ENCODE measurements at places on chromosomes 2 and 18.

DNA sequence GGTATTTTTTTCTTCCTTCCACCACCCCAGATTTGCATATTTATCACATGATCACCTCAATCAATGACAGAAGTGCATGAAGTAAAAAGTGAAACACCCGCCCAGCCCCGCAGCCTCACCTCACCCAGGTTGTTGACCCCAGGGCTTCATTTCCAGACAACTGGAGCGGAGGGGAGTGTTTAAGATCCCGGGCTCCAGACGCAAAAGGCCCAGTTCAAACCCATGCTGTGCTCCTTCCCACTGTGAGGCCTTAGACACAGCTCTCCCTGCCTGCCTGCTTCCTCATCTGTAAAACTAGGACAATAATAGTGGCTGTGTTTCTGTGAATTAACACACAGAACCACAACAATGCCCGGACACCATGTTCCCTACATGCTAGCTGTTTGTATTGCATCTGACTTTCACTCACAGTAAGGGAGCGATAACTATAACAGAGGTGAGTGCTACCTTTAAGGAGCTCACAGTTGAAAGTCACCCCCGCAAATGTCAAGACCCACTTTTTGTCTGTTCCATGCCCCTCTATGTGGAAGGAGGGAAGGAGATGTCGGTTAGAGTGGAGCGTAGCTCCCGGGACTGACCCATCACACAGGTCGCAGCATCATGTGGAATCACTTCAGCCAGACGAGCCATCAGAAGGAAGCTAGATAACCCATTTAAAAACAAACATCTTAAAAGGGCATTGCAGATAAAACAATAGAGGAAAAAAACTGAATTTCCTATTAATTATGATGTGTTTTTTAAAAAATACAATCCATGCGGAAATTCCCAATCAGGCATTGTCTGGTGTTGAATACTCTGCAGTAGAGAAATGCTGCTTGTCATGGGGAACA, 77.5 kb upstream of the DAPL1 start:
- no peaks in the 10 kb centered on the region for H3K4me1 ChIP-seq
- no peak overlapping the region for H3K4me3 ChIP-seq
- H3K36me3 ChIP-seq: no peaks in the 10 kb centered on the region
- no peak for DNase-seq

DNA sequence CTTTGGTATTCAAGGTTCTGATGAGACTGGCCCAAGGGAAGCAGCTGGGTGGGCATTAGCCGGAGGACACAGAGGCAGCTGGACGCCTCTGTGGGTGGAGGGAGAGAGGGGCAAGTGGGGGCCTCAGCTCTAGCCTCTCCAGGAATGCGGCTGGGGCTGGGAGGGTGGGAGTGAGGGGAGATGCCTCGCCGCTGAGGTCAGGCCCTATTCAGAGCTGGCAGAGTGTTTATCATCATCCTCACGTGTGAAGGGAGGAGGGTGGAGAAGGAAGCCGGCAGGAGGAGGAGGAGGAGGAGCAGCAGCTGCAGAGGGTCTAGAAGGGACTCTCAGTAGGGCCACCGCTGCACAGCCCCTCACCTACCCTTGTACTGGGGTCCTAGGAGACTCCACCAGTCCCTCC, 43.1 kb downstream of the TNS1 start:
- H3K4me1 ChIP-seq: no peaks in the 10 kb centered on the region
- H3K36me3 ChIP-seq: no peaks in the 10 kb centered on the region
- no peak overlapping the region for H3K4me3 ChIP-seq
- no peaks in the 10 kb centered on the region for H3K27me3 ChIP-seq

DNA sequence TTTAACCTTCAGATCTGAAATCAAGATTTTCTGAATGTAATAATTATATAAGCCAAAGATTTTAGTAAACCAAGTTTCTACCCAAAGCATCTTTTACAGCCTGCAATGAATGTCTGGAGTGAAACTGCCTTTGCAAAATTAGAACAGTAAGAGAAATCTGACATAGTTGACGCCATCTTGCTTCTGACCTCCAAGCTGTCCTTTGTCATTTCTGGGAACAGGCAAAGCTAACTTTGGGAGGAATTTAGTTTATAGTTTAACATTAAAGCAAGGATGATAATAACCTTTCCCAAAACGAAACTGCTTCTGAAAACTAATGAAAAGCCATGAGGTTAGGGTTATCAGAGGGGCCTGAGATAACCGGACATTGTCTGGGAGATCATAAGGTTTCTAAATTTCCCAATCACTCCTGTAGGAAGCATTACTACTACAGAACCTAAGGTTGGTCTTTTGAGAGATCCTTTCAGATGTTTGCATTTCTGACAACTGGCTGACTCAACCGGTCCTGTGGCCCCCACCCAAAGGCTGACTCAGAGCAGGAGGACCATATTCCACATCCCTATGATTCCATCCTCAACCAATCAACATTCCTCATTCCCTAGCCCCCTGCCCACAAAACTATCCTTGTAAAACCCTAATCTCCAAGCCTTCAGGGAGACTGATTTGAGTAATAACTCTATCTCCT, 124.5 kb downstream of the TMEM131 start:
- no peak overlapping the region for H3K27ac ChIP-seq
- peaks cover 43% of the 10 kb centered on the region for H3K4me1 ChIP-seq
- no peaks in the 10 kb centered on the region for H3K27me3 ChIP-seq
- peaks cover 23% of the 10 kb centered on the region for H3K36me3 ChIP-seq
- DNase-seq: no peak

DNA sequence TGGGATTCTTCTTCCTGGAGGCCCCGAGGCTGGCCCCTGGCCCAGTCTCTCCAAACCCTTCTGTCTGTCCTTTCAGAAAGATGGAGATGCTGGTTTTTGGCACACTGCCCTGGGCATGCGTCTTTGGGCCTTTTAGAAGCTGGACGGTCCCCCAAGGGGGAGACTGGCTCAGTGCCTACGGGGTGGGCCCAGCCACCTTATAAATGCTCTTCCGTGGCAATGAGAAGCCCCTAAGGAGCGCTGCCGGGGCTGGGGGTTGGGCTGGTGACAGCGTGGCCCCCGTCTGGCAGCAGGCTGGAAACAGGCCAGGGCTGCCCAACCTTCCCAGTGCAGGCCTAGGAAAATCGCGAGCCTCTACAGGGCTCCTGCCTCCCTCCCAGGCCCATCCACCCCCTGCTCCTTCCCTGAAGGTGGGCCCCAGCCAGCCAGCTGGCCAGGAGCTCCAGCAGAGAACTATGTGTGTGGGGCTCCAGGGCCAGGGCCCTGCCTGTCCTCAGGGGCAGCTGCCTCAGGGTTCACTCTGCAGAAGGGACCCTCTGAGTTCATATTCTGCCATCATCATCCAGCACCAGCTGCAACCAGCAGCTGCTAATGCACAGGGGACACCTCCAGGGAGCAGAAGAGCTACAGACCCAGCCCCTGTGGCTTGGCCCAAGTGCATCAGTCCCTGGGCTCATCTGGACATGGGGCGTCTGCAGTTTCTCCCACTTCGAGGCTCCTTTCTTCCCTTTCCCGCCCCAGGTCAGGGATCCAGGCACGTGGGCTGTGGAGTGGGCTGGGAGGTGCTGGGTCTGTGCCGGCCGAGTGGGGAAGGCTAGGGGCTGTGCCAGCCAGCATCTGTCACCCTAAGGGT, 107.6 kb upstream of the OTOS start:
- H3K27me3 ChIP-seq: peaks cover 17% of the 10 kb centered on the region
- no peaks in the 10 kb centered on the region for H3K4me1 ChIP-seq
- no peak for DNase-seq
- H3K4me3 ChIP-seq: no peak overlapping the region

DNA sequence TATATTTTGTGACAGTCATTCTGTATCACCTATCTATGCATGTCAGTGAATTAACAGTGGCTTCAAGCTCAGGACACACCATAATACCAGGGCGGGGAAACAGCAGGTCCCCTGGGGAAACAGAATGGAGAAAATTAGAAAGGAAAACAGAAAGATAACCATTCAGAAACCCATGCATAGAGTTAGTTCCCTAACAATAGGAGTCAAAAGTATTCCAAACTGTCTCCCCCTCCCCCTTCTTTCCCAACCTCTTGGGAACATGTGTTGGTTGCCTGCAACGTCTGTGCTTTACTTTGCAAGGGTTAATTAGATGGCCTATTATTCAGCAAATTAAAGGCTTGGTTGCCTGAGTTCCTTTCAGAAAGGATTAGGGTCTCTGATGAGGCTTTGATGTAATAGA, 176.4 kb downstream of the MYO3B start:
- no peaks in the 10 kb centered on the region for H3K27me3 ChIP-seq
- H3K4me1 ChIP-seq: peaks cover 17% of the 10 kb centered on the region
- H3K36me3 ChIP-seq: no peaks in the 10 kb centered on the region
- DNase-seq: no peak

GRCh38 chr2:113219889-113220641, 46.3 kb downstream of the PSD4 start:
- no peaks in the 10 kb centered on the region for H3K27me3 ChIP-seq
- H3K27ac ChIP-seq: no peak overlapping the region
- DNase-seq: no peak
- peaks cover 2% of the 10 kb centered on the region for H3K36me3 ChIP-seq

GRCh38 chr18:42437646-42438045, 482.6 kb downstream of the PIK3C3 start:
- H3K4me3 ChIP-seq: no peak overlapping the region
- no peaks in the 10 kb centered on the region for H3K27me3 ChIP-seq
- DNase-seq: no peak

DNA sequence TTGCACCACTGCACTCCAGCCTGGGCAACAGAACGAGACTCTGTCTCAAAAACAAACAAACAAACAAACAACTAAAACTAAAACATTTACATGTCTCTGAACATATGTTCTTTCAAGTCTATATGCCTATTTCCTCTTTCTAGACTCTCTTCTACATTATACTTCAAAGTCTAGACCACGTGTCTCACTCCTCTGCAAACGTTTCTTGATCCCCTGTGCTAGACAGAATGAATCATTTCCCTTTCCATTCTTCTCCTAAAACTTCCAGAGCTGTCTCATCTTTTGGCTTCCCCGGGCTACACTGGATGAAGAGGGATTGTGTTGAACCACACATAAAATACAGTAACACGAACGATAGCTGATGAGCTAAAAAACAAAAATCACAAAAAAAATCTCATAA, 67.1 kb downstream of the BAZ2B start:
- no peaks in the 10 kb centered on the region for H3K27me3 ChIP-seq
- peaks cover 3% of the 10 kb centered on the region for H3K4me1 ChIP-seq
